T-cell (primary cell): ENCODE measurements at places on chromosomes 5 and 9. TPM values are rescaled to one million over a fixed set of nuclear protein-coding genes. Genes with fewer than 3 reads are reported as not detected.

Gene SETD9
- total RNA-seq, result 4.8 TPM

Gene FGD3
- total RNA-seq, result 293 TPM

Gene C9
- total RNA-seq, result 0.41 TPM

DNA sequence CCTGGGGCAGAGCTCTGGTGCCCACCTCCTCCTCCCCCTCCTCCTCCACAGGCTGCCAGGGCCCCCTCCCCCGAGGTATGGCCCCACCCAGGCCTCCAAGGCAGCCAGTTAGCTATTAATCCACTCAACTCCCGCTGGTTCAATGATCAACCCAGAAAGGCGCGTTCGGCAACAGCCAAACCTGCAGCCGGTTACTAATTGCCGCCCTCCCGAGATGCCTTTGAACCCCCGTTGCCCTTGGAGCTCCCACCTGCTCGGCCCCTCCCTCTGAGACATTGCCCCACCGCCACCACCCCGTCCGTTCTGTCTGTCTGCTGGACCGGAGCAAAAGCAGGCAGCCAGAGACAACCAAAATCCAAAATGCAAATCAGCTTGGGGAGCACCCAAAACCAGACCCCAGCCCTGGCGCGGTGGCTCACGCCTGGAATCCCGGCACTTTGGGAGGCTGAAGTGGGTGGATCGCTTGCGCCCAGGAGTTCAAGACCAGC, 25.8 kb downstream of the NOTCH1 start:
- H3K27me3 ChIP-seq, result no peaks in the 10 kb centered on the region
- no peak for DNase-seq
- H3K27ac ChIP-seq, result no peak overlapping the region
- H3K4me1 ChIP-seq, result no peaks in the 10 kb centered on the region
- H3K4me3 ChIP-seq, result no peak overlapping the region
